Mammary microvascular endothelial cell (primary cell): ENCODE measurements at places on chromosomes 4 and X. TPM values are rescaled to one million over a fixed set of nuclear protein-coding genes. Genes with fewer than 3 reads are reported as not detected.

CSAG3 gene
- total RNA-seq: not detected in 2 replicates

TKTL1 gene
- 0.07 and 0.44 TPM in 2 replicates for total RNA-seq

RGN gene
- 0.20 TPM in 1 of 2 replicates, not detected in the other for total RNA-seq

USP51 gene
- 0.79 and 1.00 TPM in 2 replicates for total RNA-seq

PDE5A gene
- total RNA-seq: 0.98 and 1.1 TPM in 2 replicates

ESX1 gene
- 0.20 TPM in 1 of 2 replicates, not detected in the other for total RNA-seq

PRKG2 gene
- under 0.01 TPM in 1 of 2 replicates, not detected in the other for total RNA-seq

STOX2 gene
- total RNA-seq: 1.4 and 2.3 TPM in 2 replicates

PAGE4 gene
- not detected in 2 replicates for total RNA-seq
